ENCODE measurements at places on chromosomes 5 and 9. TPM values are rescaled to one million over a fixed set of nuclear protein-coding genes. Genes with fewer than 3 reads are reported as not detected.

- H3K27ac ChIP-seq: no peak overlapping the region
- H3K4me3 ChIP-seq: no peak overlapping the region
- no peak for DNase-seq
- H3K4me1 ChIP-seq: no peaks in the 10 kb centered on the region
Measured at GRCh38 chr9:94619026-94619425, 20.3 kb downstream of the FBP1 start.

- no peak overlapping the region for H3K4me3 ChIP-seq
- H3K36me3 ChIP-seq: no peaks in the 10 kb centered on the region
- no peak overlapping the region for H3K27ac ChIP-seq
Measured at GRCh38 chr5:18850216-18850615, 1137.8 kb downstream of the CDH18 start.

DNA sequence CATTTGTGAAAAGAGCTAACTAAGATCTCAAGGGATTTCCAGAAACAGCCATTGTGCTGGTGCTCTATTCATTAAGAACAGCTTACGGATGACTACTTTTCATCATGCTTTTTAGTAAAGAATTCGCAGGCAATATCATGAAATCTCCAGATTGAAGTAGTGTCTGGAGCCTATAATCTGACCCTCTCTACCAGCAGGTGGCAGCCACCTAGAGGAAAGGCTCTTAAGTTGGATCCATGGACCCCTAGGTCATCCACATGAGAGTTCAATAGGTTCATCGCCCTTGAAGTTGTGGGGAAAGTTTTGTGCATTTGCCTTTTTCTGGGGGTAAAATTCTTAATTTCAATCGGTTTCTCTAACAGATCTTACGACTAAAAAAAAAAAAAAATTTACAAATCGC, 82.3 kb downstream of the SLC1A3 start:
- H3K27me3 ChIP-seq: no peaks in the 10 kb centered on the region
- no peak for DNase-seq
- no peaks in the 10 kb centered on the region for H3K36me3 ChIP-seq
- no peak overlapping the region for H3K27ac ChIP-seq
- H3K4me1 ChIP-seq: peaks cover 14% of the 10 kb centered on the region
- no peak overlapping the region for H3K4me3 ChIP-seq

DNA sequence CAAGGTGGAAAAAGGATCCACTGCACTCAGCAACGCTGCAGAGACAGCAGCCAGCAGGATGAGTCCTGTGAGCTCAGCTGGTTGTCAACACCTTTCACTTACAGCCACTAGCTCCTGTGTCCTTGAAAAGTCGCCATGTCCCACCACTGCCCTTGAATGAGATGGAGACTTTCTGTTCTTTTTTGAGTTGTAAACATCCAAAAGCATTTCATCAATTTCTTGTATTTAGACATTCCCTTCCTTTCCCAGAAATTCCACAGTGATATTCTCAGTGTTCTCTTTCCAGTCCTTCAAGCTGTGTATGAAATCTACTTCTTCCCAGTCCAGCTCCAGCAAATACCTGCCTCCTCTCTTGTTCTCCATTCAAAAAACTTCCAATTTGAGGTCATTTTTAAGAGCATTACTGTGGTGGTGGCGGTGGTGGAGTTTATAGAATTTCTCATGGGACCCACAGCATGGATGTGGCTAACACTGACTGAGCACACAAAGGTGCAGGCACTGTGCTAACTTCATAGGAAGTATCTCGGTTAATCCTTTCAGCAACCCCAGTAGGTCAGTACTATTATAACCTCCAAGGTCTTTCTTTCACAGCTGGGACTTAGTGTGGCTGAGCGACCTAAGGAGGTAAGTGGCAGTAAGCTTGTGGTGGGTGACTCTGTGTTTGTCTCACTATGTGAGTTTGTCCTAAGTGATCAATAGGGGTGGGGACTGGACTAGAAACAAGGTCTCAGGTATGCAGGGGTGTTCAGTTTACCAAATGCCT, 15.0 kb upstream of the GPX3 start:
- DNase-seq: no peak
- no peak overlapping the region for H3K4me3 ChIP-seq
- H3K36me3 ChIP-seq: no peaks in the 10 kb centered on the region
- peak overlapping the region; percentile 84 for H3K27ac ChIP-seq
- peaks cover 53% of the 10 kb centered on the region for H3K4me1 ChIP-seq
- no peaks in the 10 kb centered on the region for H3K27me3 ChIP-seq

DNA sequence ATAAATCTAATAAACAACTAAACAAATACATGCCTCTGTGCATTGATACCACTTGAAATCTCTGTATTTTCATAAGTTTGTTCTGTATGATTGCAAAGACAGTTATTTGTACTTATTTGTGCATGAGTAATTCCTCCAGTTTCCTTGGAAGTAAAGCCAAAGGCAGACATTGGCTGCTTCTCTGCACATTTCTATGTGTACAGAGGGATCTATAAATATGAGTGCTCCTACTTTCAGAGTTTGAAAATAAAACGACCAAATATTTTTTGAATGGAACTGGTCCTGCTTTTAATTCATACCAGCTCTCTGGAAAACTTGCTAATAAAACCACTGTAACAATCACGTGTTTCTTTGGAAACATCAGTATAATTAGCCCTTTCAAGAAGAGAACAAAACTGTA, 306.5 kb downstream of the MAN2A1 start:
- H3K27me3 ChIP-seq: no peaks in the 10 kb centered on the region
- DNase-seq: peak; percentile 26
- no peaks in the 10 kb centered on the region for H3K36me3 ChIP-seq
- H3K4me3 ChIP-seq: no peak overlapping the region
- peaks cover 15% of the 10 kb centered on the region for H3K4me1 ChIP-seq
- H3K27ac ChIP-seq: no peak overlapping the region

DNA sequence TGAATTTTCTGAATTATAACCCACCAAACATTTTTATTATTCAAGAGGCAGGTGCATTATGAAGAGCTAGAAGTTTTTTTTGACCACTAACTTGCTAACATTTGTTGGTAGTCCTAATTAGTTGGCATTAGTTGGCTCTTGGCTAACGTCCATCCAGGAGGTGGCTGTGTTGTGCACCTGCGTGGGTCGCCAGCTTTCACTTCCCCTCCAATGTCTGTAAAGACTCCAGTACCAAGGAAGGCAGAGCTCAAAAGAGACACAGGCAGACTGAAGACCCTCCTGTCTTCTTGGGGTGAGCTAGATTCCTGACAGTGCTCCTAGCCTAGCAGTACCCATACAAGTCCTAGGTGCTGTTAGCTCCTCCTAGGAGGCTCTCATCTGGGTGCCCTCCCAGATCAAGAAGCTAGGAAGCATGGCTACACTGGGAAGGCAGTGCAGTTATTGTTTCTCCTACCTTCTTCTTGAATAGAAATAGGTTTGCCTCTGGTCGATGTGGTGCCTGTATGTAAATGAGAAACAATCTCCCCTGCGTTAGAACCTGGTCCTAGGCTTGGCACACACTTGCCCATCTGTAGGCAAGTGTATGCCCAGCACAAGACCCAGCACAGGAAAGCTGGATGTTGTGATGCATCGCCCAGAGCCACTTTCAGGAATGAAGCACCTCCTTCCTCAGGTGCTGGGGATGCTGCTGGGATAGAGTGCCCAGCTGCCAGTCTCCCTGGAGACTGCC, 190.9 kb downstream of the ICE1 start:
- DNase-seq: no peak
- H3K4me1 ChIP-seq: no peaks in the 10 kb centered on the region
- H3K4me3 ChIP-seq: no peak overlapping the region
- no peak overlapping the region for H3K27ac ChIP-seq
- no peaks in the 10 kb centered on the region for H3K36me3 ChIP-seq
- H3K27me3 ChIP-seq: no peaks in the 10 kb centered on the region

DNA sequence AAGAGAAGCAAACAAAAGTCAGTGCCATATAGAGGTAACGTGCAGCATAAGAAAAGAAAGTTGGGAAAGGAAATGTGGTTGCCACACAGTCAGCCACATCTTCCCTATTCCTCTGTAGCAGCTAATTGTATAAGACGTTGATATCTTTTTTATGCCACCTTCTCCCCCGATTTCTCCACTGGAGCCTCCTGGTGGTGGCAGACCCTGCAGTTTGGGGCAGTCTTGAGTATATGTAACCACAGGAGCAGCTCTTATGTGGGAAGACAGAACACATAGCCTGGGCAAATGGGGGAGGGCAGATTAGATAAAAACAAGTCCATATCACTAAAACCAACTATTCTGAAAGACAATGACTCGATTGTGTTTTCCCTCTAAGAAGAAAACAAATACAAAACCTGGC, 99.7 kb downstream of the PLCXD3 start:
- H3K4me3 ChIP-seq: no peak overlapping the region
- H3K4me1 ChIP-seq: no peaks in the 10 kb centered on the region
- no peaks in the 10 kb centered on the region for H3K36me3 ChIP-seq
- no peaks in the 10 kb centered on the region for H3K27me3 ChIP-seq
- H3K27ac ChIP-seq: no peak overlapping the region

DNA sequence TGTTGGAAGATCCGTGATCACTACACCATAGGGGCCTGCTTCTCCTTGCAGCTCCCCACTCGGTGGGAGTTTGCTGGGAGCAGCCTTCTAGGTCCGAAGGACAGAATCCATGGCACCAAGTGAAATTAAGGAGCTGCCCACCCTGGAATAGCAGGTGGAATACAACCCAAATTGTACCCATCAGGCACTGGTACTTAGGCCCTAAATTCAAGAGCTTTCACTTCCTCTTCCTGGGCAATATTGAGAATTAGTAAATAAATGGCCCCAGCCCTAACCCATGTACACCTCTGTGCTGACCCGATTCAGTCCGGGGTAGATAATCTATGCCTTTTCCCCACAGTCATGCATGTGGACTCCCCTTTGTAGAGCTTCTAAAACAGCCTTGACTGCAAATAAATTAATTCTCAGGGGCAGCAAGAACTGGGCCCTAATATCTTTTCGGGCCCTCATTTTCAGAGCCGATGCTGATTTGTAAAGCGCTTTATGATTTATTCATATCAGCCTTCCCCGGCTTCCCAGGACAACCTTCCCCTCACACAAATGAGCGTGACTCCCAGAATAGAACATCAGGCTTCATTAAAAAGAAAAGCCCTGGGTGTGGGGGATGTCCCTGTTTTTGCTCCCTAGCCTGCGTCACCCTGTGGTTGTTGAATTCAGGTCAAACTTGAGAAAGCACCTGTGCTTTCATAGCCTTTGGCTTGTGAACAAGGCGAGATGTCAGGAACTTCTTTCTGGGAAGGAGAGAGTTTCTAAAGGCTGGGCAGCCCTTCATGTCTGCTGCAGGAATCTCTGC, 126.1 kb upstream of the TBC1D2 start:
- H3K27ac ChIP-seq: no peak overlapping the region
- no peaks in the 10 kb centered on the region for H3K36me3 ChIP-seq
- no peaks in the 10 kb centered on the region for H3K27me3 ChIP-seq
- peaks cover 4% of the 10 kb centered on the region for H3K4me1 ChIP-seq
- no peak for DNase-seq

- no peak for DNase-seq
- no peaks in the 10 kb centered on the region for H3K27me3 ChIP-seq
- H3K4me1 ChIP-seq: no peaks in the 10 kb centered on the region
- no peak overlapping the region for H3K27ac ChIP-seq
- H3K36me3 ChIP-seq: no peaks in the 10 kb centered on the region
- H3K4me3 ChIP-seq: no peak overlapping the region
Measured at GRCh38 chr5:38119836-38120235, 138.5 kb upstream of the EGFLAM start.

- H3K27me3 ChIP-seq: no peaks in the 10 kb centered on the region
- no peaks in the 10 kb centered on the region for H3K4me1 ChIP-seq
- no peak for DNase-seq
Measured at GRCh38 chr9:122302237-122303093, 37.8 kb downstream of the MRRF start.

- no peak overlapping the region for H3K27ac ChIP-seq
- H3K36me3 ChIP-seq: no peaks in the 10 kb centered on the region
- H3K4me1 ChIP-seq: peaks cover 6% of the 10 kb centered on the region
- no peaks in the 10 kb centered on the region for H3K27me3 ChIP-seq
- no peak overlapping the region for H3K4me3 ChIP-seq
Measured at GRCh38 chr5:138645778-138646575, 70.8 kb upstream of the HSPA9 start.

DNA sequence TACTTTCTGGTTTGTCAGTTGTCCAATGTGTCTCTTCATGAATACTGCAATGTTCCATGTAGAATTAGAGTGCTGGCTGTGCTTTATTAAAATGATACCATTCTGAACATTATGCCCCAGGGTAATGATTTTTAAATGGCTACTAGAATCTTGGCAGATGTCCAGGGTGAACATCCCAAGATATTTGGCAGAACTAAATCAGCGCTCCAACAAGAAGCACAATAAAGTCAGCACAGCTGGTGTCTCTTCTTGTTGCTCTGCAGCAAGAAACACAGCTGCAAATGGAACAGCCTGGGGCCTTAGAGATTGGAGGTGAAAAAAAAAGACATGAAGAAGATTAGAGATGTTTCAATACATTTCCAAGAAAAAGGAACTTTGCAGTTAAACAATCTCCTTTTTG, 248.3 kb downstream of the CDH18 start:
- no peaks in the 10 kb centered on the region for H3K4me1 ChIP-seq
- DNase-seq: peak; percentile 29
- H3K36me3 ChIP-seq: no peaks in the 10 kb centered on the region
- no peaks in the 10 kb centered on the region for H3K27me3 ChIP-seq

DNA sequence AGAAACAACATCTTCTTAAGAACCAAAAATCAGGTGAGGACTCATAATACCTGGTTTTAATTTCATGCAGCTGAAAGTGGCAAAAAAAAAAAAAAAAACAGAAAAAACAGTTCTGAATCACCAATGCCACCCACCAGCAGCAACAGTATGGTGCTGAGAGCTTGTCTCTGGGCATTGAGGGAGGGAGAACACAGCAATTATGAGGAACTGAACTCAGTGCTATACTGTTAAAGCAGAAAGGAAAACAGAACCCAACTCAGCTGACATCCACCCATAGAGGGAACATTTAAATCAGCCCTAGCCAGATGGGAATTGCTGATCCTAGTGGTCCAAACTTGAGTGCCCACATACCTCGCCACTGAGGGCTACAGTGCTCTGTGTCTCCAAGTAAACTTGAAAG, 657.9 kb downstream of the ACTL7B start:
- peaks cover 5% of the 10 kb centered on the region for H3K4me1 ChIP-seq
- DNase-seq: no peak
- H3K27me3 ChIP-seq: no peaks in the 10 kb centered on the region
- H3K27ac ChIP-seq: no peak overlapping the region

DNA sequence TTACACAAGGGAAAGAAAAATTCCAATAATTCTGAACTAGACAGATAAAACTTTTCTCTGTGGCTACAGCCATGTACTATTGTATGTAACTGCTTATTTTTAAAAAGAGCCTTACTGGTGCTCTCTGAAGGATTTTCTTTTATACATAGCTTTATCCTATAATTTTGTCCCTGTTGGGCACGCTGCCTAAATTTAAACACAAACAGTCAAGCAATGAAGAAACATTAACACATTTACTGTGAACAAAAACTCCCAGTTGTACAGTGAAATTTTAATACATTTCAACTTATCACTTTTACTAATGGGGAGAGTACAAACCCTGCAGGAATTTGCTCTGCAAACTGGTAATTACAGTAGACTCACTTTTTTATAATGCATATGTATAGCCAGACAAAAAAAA, 273.3 kb downstream of the BNC2 start:
- no peak overlapping the region for H3K4me3 ChIP-seq
- H3K36me3 ChIP-seq: no peaks in the 10 kb centered on the region
- H3K27me3 ChIP-seq: no peaks in the 10 kb centered on the region
- no peak overlapping the region for H3K27ac ChIP-seq
- H3K4me1 ChIP-seq: no peaks in the 10 kb centered on the region
- no peak for DNase-seq

Gene DRD1
- polyA plus RNA-seq: 0.08 TPM

Gene LCN15
- not detected for polyA plus RNA-seq

Gene BARHL1
- not detected for polyA plus RNA-seq

Gene KIF2A
- polyA plus RNA-seq: 8.2 TPM

Gene FBP2
- polyA plus RNA-seq: 45.8 TPM

Gene COL15A1
- 12.0 TPM for polyA plus RNA-seq

Gene PPP3R2
- polyA plus RNA-seq: not detected

Gene JAKMIP2
- 0.75 TPM for polyA plus RNA-seq

Gene PCDHB10
- polyA plus RNA-seq: 0.40 TPM

Gene SLC22A4
- 0.61 TPM for polyA plus RNA-seq

Gene PCDHA10
- not detected for polyA plus RNA-seq

Gene IL3
- not detected for polyA plus RNA-seq

Gene CATSPER3
- polyA plus RNA-seq: not detected

Measured in stomach (tissue), 19 donors.